Suppressor macrophage treated with lipopolysaccharide for 1 hour (primary cell): ENCODE measurements at places on chromosomes 7 and 10.

- no peak for DNase-seq
Observed at GRCh38 chr7:116731445-116732335, 59.7 kb downstream of the MET start.

DNA sequence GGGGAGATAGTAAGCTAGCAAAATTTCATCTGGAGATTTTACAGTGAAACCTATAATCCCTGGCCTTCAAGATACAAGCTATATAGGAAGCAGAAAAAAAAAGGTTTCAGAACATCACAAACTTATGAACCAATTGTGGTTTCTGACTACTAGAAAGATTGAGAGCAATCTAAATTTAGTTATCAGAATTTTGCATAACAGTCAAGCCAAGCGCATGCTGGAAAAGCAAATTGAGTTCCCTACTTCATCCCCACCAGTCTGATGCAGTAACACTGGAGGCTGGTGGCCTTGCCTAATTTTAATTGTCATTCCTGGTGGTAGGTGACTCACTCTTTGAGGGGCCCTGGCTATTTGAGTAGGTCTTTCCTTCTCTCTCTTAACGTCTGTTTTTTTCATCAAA, 46.3 kb upstream of the ELMO1 start:
- DNase-seq = peak; percentile 73

- no peak for DNase-seq
Observed at GRCh38 chr10:119217991-119218490, 10.7 kb downstream of the GRK5 start.

DNA sequence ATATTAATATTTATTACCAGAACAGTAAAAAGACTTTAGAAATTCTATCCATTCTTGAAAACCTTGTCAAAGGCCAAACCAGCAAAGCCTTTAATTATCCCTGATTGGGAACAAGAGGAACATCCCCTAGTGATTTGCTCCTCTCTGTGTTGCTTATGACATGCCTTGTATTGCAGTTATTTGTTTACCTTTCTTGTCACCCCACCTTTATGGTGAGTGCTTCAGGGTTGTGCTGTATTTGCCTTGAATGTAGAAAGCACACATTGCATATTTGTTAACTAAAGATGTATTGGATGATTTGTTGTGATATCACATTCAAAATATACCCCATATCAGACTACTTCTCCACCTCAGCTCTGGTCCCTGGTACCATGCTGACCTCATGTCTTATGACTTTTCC, 23.5 kb upstream of the TECTB start:
- no peak for DNase-seq

GRCh38 chr7:119890631-119891030, 382.3 kb upstream of the KCND2 start:
- DNase-seq = no peak

- no peak for DNase-seq
Observed at GRCh38 chr7:10767771-10768170, 205.9 kb upstream of the PHF14 start.

GRCh38 chr7:111605246-111605645, 43.0 kb upstream of the IMMP2L start:
- DNase-seq = no peak

DNA sequence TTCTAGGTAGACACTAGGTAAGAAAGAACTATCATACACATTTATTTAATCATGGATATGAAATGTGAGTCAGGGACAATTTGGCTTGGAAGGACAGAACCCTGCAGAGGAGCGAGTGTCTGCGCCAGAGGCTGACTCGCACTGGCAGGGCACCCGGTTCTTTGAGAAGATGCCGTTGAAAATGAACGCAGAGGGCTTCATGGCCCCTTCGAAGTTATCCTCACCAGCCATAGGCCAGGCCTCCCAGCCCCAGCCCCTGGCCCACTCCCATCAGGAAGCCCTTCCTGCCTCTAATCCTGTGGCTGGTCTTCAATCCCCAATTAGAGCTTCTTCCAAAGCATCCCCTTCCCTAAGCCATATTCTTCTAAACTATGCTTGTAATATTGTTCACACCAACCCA, 239.8 kb downstream of the TCERG1L start:
- no peak for DNase-seq

DNA sequence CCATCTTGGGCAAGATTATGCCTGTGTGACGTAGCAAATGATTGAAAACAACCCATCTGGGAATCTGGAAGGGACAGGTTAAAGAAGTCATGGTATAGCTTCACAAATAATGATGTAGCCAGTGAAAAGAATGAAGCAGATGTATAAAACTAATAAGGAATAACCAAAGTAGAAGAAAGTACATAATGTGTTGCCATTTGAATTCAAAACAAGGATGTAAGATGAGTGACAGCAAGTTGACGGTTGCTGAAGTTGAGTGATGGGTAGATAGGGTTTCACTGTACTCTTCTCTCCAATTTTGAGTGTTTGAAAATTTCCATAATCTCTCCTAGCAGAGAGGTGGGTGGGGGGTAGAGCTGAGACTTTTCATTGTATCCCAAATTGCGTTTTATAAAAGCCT, 133.6 kb downstream of the FANK1 start:
- DNase-seq = no peak
